Smooth muscle cell of bladder (primary cell): ENCODE measurements at places on chromosomes 2 and 18. TPM values are rescaled to one million over a fixed set of nuclear protein-coding genes. Genes with fewer than 3 reads are reported as not detected.

DSG4 gene
- not detected in 2 replicates for total RNA-seq

ITGA4 gene
- total RNA-seq: 18.3 and 41.4 TPM in 2 replicates

CFAP210 gene
- under 0.01 TPM in 1 of 2 replicates, not detected in the other for total RNA-seq

SLC4A5 gene
- total RNA-seq: under 0.01 and 0.14 TPM in 2 replicates

TOGARAM2 gene
- total RNA-seq: 0.14 and 0.37 TPM in 2 replicates

GPR55 gene
- not detected in 2 replicates for total RNA-seq

RDH14 gene
- total RNA-seq: 20.2 and 26.3 TPM in 2 replicates

REG3G gene
- total RNA-seq: not detected in 2 replicates

GPR75 gene
- 0.71 and 0.74 TPM in 2 replicates for total RNA-seq

PRSS56 gene
- total RNA-seq: not detected in 2 replicates

SERPINB10 gene
- total RNA-seq: not detected in 2 replicates

C18orf54 gene
- total RNA-seq: 1.1 and 1.3 TPM in 2 replicates

KRTCAP3 gene
- total RNA-seq: 0.18 TPM in 1 of 2 replicates, not detected in the other

SLC38A11 gene
- under 0.01 and 0.55 TPM in 2 replicates for total RNA-seq
